ENCODE measurements at places on chromosomes 2 and 18.

- no peak for DNase-seq
These were observed 127.4 kb downstream of the CACNB4 start for GRCh38 chr2:151971301-151972051.

- peak; percentile 10 for DNase-seq
These were observed 24.2 kb upstream of the MCFD2 start for GRCh38 chr2:46939626-46940359.

- DNase-seq, result peak; percentile 43
These were observed 636 bp downstream of the ARL4C start for GRCh38 chr2:234496055-234496834.

DNA sequence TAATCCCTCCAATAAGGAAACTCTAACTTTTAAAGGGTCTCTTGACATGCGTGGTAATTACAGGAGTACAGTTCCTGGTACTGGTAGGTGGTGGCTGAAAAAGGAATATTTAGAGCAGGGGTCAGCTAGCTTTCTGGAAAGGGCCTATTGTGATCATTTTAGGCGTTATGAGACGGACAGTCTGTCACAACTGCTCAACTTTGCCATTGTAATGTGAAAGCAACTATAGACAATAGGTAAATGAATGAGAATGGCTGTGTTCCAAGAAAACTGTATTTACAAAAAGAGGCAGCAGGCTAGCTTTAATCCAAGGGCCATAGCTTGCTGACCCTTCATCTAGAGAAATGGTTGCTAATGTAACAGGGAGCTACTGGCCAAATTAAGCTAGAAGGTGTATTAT lies 177.7 kb upstream of the LRRTM1 start:
- DNase-seq, result no peak

DNA sequence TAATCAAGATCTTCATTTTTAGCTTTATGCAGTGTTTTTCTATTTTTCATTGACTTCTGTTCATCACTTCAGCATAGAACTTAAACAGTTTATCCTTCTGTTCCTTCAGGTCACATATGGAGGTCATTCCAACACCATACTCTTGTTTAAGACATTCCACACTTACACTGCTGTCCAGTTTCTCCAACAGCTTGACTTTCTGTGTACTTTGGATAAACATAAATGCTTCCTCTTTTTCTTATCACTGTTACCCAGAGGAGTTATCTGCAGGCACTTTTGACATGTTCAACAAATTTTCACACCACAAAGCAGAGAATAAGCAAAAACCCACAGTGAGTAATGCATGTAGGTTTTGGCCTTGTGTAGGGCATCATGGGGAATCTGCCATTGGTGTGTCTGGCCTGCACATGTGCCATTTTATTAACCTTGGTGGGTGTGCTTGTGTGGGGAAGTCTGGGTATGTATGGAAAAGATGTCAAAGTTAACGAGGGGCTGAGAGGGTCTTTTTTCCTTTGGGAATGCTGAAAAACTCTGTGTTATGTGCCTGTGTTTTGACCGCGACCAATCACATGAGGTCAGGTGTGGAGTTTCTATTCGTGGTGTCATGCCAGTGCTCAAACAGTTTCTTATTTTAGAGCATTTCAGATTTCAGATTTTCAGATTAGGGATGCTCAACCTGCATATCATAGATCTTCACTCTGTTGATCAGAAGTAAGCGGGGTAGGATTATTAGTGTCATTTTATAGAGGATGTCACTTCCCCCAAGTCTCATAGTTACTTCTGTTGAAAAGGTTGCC lies 53.9 kb upstream of the ACVR1 start:
- no peak for DNase-seq

DNA sequence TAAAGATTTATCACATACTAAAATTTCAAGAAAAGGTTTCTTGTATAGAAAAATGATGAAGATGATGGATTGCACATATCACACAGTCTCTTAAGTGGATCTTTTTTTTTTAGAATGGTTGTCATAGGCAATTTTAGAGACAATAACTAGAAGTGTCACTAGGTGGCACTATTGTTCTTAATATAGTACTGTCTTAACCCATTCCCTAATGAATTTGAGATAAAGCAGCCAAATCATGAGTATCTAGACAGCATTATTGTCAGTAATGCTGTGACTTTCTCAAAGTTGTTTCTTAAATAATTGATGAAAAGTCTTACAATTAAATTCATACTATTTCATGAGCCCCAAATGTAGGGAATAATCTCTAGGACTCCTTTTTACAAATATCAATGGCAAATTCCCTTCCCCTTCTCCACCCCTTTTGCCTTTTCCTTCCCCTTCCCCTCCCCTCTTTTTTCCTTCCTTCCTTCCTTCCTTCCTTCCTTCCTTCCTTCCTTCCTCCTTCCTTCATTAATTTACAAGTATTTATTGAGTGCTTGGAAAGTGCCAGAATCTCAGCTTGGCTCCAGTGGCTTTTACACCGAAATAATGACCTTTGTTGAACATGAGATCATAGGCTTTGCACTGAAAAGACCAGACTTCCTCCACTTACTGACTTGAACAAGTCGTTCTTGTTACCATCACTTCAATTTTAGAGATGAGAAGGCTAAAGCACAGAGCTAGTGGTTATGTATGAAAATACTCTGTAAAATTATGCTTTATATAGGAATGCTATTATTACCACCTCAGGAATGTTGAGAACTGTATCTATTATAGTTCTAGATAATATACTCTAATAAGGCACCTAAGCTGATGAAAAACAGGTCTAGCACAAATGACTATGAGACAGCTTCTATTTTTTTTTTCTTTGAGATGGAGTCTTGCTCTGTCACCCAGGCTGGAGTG lies 19.8 kb downstream of the MYL12B start:
- DNase-seq, result peak; percentile 89

DNA sequence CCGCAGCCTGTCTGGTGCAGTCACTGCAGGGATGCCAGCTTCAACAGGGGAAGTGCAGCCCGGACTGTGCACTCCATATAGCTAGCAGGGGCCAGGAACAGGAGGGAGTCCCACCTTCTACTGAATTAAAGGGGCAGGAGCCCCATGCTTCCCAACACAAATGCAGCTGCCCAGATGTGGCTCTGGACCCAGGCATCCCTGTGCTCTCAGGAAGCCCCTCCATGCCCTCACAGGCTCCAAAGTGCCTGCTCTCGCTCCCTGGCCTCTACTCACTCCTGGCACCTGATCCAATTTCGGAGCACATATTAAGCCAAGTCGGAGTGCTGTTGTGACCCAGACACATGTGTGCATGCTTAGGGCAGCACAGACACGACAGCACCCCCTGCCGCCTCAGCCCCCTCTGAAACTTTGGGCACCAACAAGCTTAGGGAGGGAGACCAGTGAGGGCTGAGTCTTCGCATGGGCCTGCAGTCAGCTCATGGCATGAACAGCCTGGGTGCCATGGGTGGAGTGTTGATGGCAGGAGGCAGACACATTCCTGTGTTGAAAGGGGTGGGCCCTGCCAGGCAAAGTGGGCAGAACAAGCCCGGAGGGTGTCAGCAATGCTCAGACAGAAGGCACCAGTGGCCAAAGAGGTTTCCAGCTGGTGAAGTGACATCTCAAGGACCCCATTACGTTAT lies 83.5 kb downstream of the ZNF804A start:
- no peak for DNase-seq

DNA sequence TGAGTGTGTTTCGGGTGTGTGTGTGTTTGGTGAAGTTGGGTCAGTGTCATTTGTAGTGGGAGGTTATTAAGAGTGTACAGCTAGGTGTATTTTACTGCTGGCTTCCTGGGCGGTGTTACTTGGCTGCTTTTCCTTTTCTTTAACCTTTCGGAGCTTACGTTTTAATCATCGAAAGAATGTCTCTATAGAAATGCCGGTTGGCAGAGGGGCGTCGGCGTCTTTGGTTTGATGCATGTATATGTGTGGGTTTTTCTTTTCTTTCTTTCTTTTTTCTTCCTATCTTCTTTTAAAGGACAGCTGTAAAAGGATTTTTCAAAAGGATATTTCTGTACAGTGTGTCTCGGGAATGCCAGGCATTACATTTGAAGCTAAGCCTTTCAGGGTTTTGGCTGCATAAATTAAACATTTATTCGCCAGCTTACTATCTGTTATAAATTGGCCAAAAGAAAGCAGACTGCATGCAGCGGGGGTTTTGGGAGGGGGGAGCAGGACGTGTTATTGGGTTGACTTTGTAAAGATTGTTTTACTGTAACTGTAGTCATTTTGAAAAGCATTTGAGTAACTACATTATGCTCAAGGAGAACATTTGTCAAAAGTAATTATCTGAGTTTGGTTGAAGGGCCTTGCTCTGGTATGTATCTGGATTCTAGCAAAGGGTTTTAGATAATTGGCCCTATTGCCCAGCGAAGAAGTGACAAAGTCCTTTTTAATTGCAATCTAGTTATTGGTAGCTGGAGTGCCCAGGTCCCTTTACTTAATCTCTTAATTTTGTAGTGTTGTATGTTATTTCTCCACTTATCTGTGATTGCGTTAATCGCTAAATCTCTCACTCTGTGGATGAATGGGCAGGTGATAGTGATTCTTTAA lies 1.6 kb downstream of the ASXL3 start:
- no peak for DNase-seq

- peak; percentile 10 for DNase-seq
These were observed 258.9 kb downstream of the RDH14 start for GRCh38 chr2:18301421-18302139.

DNA sequence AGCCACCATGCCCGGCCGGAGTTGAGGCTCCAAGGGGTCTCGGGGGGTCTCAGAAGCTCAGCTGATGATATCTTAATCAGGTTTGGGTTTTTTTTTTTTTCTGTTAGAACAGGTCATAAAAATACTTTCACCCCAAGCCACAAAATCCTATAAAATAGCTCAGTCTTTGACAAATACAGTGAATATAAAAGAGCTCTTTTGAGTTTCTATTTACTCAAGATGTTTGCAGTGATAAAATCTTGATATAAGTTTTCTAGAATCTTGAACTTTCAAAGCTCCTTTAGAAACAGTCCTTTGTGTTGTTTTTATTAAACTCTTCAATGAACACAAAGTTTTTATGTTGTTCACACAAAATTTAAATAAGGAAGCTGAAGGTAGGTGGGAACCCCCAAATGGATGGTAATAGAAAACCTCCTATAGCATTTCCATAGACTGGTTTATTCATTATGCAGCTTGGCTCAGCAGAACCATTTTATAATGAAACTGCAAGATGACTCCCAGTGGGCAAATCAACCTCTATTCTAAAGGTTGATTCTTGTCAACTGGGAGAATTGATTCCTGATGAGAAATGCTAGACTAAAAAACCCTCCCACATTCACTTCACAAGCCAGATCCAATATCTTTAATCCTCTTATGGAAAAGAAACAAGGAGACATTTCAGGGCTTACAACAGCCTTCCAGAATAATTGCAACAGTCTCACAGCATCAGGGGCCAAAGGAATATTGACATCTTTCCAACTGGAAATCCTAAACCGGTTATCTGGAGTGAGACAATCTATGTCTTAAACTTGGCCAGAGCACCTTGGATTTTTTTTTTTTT lies 13.6 kb upstream of the NARS1 start:
- no peak for DNase-seq

GRCh38 chr2:52289741-52290140 lies 1257.8 kb upstream of the NRXN1 start:
- peak; percentile 40 for DNase-seq

DNA sequence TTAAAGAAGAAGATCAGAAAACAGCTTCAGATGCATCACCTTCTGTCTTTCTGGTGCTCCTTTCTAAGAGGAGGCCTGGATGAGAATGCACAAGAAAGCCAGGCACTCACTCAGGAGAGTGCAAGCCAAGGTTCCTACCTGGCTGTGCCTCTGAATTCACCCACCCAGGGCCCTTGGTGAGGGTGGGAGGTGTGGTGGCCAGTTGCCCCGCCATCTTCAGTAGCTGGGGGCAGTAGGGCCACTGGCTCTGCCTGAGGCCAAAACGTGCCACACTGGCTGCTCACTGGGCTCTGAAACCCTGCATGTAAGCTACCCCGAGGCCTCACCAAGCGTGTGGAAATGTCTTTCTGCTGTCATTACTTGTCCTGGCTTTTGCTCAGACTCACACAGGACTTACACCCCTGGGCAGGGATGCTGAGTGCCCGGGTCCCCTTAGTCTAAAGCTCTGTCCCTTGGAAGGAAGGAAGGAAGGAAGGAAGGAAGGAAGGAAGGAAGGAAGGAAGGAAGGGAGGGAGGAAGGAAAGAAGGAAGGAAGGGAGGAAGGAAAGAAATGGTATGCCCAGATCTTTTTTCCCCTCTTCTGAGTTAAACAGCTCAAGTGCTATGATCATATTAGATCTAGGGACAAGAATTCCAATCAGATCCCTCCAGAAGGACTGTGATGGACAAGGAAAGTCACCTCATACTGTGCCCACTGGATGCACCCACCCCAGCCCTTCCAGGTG lies 8.5 kb upstream of the LBH start:
- DNase-seq, result no peak

GRCh38 chr2:64086347-64087082 lies 57.7 kb downstream of the PELI1 start:
- no peak for DNase-seq

GRCh38 chr2:8115456-8115855 lies 566.4 kb upstream of the ID2 start:
- DNase-seq, result no peak

GRCh38 chr2:70141212-70141901 lies 49.5 kb downstream of the C2orf42 start:
- DNase-seq, result peak; percentile 57

GRCh38 chr2:176650104-176650837 lies 381.0 kb downstream of the MTX2 start:
- no peak for DNase-seq

- no peak for DNase-seq
These were observed 978.2 kb downstream of the CPS1 start for GRCh38 chr2:211534632-211535031.

- no peak for DNase-seq
These were observed 23.2 kb upstream of the HPCAL1 start for GRCh38 chr2:10279472-10279870.

DNA sequence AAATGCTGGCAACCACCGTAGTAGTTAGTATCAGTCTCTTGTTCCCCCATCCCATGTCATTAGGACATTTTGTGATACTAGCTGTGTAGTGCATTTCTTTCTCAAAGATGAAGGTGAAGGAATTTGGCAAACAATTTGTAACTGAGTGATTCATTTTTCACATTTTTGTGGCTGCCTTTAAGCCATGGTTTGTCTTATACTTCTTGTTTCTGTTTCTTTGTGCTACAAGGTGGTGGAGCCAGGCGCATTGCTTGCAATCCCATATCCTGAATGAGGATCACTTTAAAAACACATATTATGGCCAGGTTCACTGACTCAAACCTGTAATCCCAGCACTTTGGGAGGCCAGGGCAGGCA lies 40.6 kb downstream of the GPD2 start:
- peak; percentile 88 for DNase-seq

DNA sequence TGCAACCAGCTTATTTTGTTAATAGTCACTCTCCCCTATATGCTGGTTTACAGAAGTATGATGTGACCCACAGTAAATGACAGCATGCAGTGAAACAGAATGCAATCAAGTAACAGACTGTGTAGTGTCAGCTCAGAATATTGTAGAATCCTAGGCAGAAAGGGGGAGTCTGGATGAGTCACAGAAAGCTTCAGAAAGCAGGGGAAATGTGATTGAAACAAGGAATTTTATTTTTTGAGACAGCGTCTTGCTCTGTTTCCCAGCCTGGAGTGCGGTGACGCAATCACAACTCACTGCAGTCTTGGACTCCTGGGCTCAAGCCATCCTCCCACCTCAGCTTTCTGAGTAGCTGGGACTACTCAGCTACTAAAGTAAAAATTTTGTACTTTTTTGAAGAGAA lies 219.9 kb upstream of the FBXO11 start:
- peak; percentile 88 for DNase-seq

GRCh38 chr18:3424280-3424890 lies 25.6 kb upstream of the TGIF1 start:
- no peak for DNase-seq

Measured in choroid plexus epithelial cell (primary cell).